ENCODE measurements at places on chromosomes 12 and 14.

- no peak for DNase-seq
Observed at GRCh38 chr14:74350928-74351323, 2.7 kb downstream of the VRTN start.

DNA sequence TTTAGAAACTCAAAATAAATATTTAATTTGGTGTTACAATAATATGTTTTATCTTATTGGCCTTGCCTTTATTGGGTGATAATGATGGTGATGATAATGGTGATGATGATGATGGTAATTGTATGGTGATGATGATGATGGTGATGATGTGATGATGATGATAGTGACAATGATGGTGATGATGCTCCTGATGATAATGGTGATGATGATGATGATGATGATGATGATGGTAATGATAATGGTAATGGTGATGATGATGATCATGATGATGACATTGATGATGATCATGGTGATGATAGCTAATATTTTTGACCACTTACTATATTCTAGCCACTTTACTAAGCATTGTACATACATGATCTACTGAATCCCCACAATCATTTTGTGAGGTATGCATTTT is 1548.6 kb upstream of the TMEM132C start:
- DNase-seq: no peak

DNA sequence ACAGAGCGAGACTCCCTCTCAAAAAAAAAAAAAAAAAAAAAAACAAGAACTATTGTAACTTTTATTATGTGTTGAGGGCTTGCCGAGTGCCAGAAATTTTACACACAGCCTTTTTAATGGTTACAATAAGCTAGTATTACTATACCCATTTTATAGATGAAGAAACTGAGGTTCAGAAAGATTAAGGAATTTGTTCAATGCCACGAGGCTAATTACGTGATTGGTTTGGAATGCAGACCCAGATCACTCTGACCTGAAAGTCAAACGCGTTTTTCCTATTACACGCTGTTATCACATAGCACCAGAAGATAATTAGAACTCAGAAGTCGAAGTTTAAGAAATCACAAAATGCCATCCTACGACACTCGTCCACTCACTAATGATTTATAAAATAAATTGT is 48.9 kb upstream of the RAP1B start:
- no peak for DNase-seq

DNA sequence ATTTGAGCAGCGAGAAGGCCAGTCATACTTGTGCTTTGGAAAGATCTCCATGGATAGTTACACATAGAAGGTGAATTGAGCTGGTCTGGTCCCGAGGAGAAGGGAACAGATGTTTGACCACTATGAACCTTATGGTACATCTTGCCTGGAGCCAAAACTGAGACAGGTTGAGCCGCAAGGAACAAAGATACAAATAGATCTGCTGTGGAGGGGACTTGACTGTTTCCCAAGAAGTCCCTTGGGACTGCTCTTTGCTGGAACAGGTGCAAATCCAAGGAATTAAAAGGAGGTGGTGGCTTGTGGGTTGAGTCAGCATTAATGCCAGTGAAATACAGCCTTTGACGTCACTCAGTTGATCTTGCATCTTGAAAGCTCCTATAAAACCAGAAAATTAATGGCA is 68.8 kb upstream of the PRIMA1 start:
- no peak for DNase-seq

- no peak for DNase-seq
Observed at GRCh38 chr12:102757882-102758226, 159.2 kb downstream of the PAH start.

DNA sequence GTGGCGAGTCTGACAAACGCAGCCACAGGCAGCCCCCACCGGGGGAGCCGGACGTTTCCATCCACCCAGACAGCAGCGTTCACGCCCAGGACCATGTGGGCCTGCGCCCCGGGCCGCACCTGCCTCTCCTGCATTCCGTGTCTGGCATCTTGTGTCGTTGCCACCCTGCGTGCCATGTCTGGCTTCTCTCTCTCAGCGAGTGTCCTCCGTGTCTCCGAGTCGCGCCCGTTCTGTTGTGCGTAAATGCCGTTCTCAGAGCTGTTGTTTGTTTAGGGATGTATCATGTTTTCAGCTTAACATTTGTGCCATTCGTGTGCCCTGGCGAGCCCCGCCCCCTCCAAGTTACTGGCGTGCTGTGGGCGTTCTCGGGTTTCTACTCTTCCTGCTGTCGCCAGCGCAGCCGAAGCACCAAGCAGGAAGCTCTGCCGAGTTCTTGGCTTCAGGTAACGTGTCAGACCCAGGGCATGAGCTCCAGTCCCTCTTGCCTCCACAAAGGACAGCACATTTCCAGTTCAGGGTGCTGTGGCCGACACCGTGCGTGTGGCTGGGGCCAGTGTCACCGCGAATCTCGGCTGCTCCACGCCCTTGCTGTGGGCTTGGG is 34.6 kb downstream of the NOC4L start:
- DNase-seq: no peak

DNA sequence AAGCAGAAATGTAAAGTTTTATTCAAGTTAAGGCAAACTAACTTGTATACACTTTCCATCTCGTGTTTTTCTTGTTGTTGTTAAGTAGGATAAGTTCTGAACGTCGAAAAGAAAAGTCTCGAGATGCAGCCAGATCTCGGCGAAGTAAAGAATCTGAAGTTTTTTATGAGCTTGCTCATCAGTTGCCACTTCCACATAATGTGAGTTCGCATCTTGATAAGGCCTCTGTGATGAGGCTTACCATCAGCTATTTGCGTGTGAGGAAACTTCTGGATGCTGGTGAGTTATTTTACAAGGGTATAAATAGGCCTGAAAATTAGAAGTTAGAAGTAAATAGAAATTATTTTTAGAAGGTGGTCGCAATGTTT is 25.0 kb downstream of the HIF1A start:
- DNase-seq: no peak

DNA sequence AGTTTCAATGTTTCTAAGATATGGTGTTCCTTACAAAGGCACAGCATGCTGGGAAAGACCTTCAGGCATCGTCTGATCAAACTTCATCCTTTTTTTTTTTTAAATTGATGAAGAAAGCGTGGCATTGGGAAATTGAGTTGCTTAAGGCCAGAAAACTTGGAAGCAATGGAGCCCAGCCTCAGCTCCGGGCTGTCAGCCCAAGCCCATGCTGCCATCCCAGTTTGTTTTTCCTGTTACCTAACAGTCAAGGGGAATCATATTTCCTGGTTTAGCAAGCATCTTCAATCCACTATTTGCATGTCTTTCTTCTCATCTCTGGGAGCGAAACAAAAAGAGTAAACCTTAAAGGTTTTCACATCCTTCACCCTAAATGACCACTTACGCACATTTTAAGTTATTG is 200.2 kb downstream of the CHST11 start:
- DNase-seq: no peak

DNA sequence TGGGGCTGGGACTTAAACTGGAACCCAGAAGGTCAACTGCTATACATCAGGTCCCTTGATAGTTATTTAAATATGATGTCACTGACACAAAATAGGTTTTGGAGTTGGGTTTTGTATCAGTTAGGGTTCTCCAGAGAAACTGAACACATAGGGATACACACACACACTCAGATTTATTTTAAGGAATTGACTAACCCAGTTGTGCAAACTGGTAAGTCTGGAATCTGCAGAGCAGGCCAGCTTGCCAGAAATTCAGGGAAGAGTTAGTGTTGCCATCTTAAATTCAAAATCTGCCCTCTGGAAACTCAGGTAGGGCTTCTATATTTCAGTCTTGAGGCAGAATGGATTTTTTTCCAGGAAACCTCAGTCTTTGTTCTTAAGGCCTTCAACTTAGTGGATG is 36.9 kb downstream of the MAPK1IP1L start:
- no peak for DNase-seq

- DNase-seq: peak; percentile 87
Observed at GRCh38 chr12:120261951-120262851, 3.3 kb downstream of the PXN start.

DNA sequence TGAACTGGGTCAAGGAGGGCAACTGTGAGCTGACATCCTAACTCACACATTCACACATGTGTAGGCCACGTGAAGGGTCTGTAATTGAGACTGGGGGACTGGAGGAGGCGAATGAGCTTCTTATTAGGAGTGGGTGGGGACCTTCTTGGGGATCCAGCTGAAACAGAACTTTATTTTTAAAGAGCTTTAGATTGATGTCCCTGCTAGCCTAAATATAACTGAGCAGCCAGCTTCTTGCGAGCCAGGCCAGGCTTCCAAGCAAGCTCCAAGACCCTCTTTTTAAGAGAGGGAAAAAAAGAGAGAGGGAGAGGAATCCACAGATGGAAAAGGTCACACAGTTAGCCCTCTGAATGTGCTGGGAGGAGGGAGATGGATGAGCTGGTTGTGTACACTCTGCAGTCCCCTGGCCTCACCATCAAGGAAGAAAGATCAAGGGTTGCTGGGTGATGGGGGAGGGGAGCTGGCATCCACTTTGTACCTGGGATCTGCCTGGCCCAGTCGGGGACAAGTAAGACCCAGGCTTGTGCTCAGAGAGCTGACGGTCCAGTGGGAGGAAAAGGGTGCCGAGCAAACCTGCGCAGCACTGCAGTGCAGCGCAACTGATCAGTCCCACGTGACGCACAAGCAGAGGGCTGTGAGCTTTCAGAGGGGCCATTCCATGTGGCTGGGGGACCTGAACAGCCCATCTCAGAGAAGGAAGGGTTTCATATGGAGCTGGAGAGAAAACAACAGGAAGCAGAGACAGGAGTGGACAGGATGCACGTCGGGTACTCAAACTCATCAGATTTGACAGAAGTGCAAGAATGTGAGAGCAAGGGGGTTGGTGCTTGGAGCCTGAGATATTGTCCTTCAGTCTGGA is 154.5 kb downstream of the ZFP36L1 start:
- DNase-seq: no peak

DNA sequence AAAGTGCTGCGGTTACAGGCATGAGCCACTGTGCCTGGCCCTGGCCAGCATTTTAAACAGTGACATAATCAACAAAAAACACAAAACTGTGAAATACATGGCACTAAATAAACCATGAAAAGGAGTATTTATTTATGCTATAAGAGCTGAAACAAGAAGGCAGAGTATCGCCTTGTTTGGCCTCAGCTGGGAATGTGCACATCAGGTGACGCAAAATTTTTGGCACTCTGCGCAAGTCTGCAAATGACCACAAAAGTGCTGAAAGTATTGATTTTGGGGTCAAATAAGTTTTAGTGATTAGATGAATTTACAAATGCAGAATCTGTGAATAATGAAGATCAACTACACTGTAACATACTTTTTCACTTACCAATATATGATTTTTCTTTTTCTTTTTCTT is 36.6 kb upstream of the NFKBIA start:
- DNase-seq: no peak

DNA sequence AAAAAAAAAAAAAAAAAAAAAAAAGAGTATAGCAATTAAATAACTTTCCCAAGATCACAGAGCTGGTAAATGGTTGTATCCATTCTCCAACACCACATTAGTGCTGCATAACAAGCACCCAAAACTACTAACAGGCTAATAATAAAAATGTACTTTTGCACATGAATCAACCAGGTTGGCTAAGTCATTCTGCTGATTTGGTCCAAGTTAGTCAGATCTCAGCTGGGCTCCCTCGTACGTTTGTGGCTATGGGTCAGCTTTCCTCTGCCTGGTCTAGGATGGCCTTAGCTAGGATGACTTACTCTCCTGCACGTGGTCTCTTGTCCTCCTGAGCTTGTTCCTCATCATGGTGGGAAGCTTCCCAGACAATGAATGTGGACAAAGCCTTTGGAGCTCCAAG is 7.9 kb upstream of the PLEKHG6 start:
- DNase-seq: no peak

DNA sequence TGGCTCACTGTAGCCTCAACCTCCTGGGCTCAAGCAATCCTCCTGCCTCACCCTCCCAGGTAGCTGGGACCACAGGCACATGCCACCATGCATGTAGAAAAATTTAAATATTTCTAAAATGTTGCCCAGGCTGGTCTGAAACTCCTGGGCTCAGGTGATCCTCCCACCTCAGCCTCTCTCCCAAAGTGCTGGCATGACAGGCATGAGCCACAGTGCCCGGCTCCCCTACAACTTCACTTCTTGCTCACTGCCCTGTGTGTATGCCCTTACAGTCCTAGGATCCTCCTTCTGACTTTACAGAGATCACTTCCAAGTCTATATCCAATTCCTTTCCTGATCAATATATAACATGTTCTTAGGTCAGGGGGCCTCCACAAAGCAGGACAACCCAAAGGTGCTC is 23.8 kb upstream of the CREBL2 start:
- DNase-seq: no peak

DNA sequence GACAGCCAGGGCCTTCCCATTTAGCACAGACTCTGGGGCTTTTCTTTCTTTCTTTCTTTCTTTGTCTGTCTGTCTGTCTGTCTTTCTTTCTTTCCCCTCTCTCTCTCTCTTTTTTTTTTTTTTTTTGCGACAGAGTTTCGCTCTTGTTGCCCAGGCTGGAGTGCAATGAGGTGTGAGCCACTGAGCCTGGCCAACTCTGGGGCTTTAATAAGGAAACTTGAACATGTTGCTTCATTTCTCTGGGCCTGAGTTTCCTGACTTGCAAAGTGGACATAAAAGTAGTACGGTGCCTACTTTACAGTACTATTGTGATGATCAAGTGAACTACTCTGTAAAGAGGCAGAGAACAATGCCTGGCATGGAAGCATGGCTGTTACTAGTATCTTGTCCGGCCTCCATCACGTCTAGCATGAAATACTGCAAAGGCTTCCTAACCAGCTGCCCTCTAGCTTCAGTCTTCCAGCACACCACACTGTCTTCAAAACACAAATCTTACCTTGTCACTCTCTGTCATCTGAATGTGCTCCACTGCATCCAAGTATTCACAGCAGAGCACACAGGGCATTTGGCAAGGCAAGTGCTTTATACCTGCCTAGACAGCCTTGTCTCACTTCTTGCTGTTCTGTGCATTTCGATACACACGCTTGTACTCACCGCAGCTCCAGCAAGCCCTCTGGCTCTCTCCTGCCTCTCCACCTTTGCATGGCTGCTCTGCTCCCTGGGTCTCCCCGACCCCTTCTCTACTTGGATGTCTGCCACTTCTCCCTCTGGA is 96.7 kb downstream of the IRF2BPL start:
- DNase-seq: no peak

DNA sequence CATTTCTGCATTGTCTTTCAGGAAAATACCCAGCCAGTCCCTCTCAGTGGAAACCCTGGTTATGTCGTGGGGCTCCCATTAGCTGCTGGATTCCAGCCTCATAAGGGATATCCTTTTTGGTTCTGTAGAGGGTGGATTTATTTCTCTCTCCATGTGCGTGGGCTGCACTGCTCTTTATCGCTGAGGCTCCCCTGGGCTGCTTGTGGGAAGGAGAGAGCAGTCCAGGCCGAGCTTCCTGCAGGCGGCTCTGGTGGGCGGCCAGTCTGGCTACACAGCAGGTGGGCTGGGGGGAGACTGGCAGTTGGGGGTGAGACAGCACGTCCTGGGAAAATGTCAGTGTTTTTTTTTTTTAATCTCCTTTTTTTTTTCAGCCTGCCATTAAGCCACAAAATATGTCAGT is 27.6 kb downstream of the TCTN1 start:
- no peak for DNase-seq

GRCh38 chr14:72590577-72590976 is 303.3 kb downstream of the DPF3 start:
- DNase-seq: no peak

GRCh38 chr12:80966001-80966400 is 28.3 kb upstream of the LIN7A start:
- no peak for DNase-seq

All from SK-MEL-5 (cell line).